ENCODE measurements at places on chromosomes 3 and 15.

DNA sequence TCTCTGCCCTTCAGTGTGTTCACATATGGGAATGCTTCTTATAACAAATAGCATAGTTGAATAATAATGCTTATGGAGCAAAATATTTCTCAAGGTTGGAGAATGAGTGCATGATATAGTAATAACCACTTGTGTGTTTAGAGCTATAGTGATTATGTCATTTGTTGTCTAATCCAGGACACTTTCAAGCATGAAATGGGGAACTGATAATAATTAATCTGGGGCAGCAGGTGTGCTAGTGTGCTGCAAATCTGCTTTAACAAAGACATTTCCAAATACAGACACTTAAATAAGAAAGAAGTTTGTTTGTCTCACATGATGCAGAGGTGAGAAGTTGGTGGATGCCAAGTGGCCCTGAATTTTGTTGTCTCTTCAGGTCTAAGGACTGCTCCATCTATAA lies 579.3 kb upstream of the GRM7 start:
- DNase-seq, result no peak

DNA sequence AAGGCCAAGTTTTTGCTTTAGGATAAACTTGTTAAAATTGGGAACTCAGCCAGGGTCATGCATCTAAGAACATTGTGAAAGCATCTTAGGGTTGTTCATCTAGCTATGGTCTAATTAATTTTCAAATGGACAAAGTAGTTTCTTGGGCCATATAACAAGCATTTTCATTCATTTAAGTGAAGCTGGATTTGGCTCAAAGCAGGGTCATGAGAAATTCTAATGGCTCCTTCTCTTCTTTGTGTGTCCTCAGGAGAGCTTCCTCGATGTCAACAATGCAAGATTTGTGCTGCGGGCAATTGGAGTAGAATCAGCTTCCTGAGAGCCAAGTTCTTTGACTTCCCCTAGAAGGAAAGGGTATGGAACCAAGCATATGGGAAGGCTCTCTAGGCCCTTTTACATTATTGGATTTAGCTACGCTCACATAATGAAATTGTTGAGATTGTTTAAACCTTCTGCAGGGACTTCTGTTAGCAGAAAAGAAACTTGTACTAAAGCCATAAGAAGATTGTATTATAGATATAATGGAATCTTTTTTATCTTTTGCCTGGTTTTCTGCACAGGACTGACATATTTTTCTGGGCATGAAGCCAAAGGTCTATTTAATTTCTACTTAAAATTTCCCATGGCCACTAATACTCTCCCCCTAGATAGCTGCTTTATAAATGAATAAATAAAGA lies 1.8 kb upstream of the SAMMSON start:
- no peak for DNase-seq

DNA sequence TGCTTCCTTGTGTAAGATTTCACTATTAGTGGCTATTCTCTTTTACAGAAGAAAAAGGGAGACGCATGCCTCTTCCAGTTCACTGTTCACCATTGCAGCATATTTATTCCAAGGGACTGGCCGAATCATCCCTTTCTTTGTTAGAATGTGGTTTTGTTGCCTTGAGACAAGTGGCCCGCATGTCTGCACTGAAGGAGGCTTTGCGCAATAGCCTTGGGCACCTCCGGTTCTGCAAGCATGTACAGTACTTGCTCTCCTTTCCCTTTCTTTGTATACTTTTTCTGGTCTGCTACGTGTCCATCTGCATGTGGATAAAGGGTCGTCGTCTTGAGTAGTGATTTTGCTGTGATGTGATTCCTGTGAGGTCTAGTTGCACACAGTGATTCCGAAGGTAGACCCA lies 43.0 kb downstream of the FLNB start:
- no peak for DNase-seq

DNA sequence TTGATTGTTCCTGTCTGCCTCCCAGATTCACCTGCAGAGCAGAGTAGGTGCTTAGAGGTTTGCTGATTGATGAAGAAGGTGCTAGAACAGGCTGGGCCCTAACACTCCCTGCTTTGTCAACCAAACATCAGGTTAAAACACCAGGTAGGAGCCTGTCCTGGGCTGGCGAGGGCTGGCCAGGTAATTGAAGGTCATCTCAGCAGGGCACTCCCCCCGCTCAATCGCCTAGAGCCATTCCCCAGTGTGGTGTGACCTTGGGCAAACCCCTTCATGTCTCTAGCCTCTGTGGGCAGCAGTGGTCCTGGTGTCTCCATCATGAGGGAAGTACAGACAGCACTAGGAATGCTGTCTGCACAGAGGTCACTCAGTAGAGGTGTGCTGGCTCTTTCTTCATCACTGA lies 88.3 kb downstream of the KLF15 start:
- DNase-seq, result no peak

- no peak for DNase-seq
Measured at GRCh38 chr3:194138732-194139070, 2.8 kb downstream of the HES1 start.
